Glomerular endothelial cell (primary cell): ENCODE measurements at places on chromosomes 5 and 9. TPM values are rescaled to one million over a fixed set of nuclear protein-coding genes. Genes with fewer than 3 reads are reported as not detected.

DNA sequence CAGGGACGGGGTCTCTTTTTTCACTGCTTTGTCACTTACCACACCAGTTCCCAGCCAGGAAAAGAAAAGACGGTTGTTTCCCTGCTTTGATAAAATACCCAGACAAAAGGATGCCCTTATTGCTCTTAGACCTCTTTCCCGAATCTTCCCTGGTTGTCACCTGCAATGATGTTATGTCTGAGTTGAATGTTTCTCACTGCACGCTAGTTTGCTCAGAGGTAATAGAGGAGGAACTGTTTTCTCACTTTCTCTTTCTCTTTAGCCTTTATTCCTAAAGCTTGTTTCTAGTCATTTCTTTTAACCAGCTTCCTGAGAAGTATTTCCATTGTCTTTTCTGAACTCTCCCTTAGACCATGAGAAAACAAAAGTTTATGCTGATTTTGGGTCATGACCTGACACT, 32.9 kb downstream of the ACER2 start:
- DNase-seq, result no peak

SCGB3A2 gene
- not detected in 2 replicates for total RNA-seq

- no peak for DNase-seq
Observed at GRCh38 chr5:63794296-63794695, 167.9 kb downstream of the HTR1A start.

IL3 gene
- total RNA-seq, result not detected in 2 replicates

GRCh38 chr5:78792345-78793055, 143.9 kb upstream of the LHFPL2 start:
- no peak for DNase-seq
